ENCODE measurements at places on chromosomes 2 and 18.

- DNase-seq: peak; percentile 60
Measured at GRCh38 chr2:241582328-241582727, 23.8 kb downstream of the BOK start.

DNA sequence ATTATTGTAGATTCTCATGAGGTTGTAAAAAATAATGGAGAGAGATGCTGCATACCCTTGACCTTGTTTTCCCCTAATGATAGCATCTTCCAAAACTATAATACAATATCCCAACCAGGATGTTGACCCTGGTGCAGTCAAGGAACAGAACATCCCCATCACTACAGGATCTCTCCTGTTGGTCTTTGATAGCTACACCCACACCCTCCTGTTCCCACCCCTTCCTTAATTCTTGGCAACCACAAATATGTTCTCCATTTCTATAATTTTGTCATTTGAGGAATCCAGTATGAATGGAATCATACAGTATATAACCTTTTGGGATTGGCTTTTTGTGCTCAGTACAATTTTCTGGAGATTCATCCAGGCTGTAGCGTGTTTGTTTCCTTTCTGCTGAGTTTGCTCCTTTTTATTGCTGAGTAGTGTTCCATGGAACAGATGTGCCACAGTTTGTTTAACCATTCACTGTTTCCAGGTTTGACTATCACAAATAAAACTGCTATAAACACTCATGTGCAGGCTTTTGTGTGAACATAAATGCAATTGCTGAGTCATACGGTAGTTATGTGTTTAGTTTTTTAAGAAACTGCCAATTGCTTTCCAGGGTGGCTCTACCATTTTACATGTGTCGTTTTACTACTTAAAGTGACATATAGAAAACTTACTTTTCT is 22.2 kb downstream of the MCFD2 start:
- DNase-seq: no peak

- DNase-seq: no peak
Measured at GRCh38 chr18:26190506-26190905, 35.7 kb upstream of the TAF4B start.

- peak; percentile 17 for DNase-seq
Measured at GRCh38 chr2:46717344-46718121, 198.1 kb downstream of the MCFD2 start.

GRCh38 chr2:108367561-108368175 is 10.1 kb upstream of the SULT1C4 start:
- DNase-seq: no peak

DNA sequence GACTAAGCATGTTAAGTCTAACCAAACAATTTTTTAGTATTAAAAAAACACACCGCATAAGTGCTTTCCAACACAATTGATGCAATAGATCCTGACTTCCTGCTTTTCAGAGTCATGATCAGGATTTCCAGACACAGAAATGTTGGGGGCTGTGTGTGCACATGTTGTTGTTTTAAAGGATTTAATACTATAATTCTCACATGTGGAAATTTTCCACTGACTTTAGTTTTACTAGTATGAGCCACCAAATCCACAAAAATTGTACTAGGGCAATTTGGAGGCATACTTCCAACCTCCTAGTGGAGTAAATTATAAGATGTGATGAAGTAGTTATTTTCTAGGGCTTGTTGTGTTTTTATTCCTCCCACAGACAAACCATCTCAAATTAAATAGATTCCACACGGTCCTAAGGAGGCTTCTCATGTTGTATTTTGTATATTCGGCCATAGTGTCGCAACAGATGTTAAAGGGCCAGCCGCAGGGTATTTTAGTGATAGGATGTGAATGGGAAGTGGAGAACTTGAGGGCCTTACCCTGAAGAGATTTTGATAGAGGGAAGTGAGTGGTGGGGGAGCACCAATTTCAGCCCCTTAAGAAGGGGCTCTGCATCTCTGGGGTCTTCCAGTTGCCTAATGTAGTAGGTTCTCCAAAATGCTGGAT is 108.9 kb upstream of the KLF7 start:
- no peak for DNase-seq

DNA sequence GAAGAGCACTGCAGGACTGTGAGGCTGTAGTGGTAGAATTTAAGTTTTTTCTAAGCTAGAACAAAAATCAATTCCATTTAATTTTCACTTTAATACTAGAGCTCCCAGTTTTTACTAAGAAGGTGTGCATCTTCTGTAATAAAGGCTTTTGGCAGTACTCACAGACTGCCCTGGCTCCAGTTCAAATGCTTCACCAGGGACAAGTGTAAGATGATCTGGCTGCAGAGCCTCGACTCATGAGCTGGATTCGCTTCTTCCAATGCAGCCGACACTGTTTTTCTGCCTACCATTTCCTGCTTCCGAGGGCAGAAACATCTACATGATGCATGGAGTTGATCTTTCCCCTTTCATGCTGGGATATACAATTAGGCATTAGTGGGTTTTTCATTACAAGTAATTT is 87.0 kb downstream of the FARSB start:
- DNase-seq: no peak

- no peak for DNase-seq
Measured at GRCh38 chr2:205613970-205614559, 68.2 kb upstream of the NRP2 start.

GRCh38 chr2:30979822-30980245 is 158.4 kb downstream of the GALNT14 start:
- no peak for DNase-seq

DNA sequence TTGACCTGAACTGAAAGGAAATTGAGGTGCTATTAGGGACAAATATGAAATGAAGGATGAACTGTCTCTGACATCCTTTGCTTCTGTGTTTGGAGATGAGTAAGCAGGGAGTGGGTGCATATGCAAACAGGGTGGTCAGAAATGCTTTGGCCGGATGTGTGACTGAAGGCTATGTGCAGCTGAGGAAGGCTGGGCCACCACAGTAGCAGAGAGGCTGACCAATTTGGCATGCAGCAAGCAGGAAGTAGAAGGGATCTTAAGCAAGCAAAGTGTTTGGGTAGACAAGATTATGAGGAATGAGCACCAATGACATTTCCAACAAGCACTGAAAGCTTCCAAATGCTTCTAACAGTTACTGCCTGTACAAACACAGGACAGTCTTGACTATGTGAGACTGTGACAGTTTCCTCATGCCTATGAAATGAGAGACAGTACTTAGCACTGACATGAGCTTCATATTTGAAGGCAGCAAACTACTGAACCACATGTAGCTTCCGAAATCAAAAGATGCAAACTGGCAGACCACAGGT is 3.3 kb upstream of the ACTR3 start:
- DNase-seq: peak; percentile 87

GRCh38 chr2:202104286-202104870 is 31.3 kb downstream of the KIAA2012 start:
- peak; percentile 80 for DNase-seq

GRCh38 chr2:163701399-163702195 is 34.2 kb downstream of the FIGN start:
- DNase-seq: no peak

DNA sequence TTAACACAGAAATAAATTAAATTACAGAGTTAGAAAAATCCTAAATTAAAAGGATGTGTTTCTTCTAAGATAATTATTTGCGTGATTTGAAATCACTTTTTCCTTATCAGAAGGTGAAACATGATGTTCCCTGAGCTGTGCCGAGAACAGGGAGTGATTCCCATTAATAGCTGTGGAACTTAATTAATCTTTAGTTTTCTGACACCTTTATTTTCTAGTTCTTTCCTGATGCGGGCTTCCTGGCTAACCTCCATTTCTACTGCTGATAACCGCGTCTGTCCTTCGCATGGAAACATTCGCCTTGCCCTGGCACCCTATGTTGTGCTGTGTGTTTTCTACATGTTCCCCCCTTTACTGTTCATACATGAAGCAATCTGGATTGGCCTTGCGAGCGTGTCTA is 172.9 kb downstream of the FAM210A start:
- no peak for DNase-seq

DNA sequence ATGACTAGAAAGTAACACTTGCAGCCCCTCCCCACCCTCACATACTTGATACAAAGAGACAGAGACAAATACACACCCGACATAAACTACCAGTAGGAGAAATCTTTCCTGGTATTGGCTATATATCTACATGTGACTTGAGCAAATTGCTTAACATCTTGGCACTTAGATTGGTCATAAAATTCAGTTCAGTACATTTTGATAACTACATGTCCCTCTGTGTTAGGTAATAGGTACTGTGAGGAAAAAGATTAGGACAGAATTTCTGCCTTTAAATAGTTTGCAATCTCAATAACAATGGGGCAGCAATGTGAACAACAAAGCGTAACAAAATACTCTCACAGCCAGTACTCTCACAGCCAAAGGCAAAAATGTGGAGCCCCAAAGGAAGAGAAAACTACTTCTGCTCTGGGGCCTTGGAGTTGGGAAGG is 670.0 kb upstream of the ACVR2A start:
- no peak for DNase-seq

GRCh38 chr2:79129804-79130203 is 9.5 kb downstream of the REG1A start:
- DNase-seq: no peak

GRCh38 chr2:190716176-190716807 is 67.4 kb downstream of the NAB1 start:
- DNase-seq: no peak

DNA sequence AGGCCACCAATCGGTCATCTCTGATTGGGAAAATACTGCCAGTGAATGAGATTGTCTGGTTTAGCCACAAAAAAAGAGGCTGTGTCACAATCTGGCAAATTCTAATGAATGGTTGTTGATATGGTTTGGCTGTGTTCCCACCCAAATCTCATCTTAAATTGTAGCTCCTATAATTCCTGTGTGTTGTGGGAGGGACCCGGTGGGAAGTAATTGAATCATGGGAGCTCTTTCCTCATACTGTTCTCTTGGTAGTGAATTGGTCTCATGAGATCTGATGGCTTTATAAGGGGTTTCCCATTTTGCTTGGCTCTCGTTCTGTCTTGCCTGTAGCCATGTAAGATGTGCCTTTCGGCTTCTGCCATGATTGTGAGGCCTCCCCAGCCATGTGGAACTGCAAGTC is 838.3 kb downstream of the SLC4A3 start:
- no peak for DNase-seq

DNA sequence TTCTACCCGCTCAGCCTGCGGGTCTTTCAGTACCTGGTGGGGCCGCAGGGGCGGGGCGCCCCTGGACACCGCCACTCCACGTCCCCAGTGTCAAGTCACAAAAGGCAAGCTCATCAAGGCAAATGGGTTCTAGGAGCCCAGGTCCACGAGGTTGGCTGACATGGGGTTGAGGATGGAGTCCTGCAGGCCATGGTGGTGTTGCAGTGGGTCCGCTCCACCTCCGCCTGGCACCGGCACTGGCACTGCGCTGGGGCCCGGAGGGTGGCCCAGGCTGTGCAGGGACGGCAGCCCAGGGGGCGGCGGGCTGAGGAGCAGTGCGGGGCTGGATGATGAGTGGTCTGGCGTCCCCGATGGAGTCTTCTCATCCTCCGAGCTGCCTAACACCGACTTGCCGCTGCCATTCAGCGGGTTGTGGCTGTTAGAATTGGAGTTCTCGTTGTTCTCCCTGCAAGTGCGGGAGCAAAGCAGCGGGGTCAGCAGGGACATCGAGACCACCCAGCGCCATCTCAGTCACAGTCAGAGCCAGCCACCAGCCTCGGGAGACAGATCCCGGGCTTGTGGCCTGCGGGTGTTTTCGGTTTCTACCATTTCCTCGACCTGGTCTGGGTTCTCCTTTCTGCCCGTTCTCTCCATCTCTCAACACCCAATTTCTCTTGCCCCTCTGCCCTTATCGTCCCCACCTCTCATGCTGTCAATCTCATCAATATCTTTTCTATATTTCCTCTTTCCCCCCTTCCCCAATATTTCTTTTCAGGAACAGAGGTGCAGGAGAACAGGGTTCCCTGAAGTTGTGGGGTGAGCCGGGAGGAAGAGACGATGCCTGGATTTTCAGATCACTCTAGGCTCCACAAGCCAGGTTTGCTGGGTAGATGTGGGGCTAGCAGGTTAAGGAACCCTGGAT is 3.0 kb downstream of the SIX2 start:
- peak; percentile 85 for DNase-seq

DNA sequence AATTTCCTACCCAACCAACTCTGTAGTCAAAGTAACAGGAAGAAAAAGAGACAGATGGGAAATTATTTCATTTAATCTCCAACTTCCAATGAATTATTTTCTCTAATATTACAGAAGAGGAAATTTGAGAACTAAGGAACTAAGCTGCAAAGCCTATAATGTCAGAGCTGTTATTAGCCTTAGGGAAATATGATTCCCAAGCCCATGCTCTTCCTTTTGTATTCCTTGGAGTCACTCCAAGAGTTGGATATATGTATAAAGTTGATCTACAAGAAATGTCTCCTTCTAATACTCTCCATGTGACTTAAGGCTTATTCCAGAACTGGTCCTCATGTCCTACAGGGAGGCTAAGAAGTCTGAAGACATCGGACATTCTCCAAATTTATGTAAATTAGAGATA is 31.6 kb upstream of the VWC2L start:
- DNase-seq: no peak

- DNase-seq: no peak
Measured at GRCh38 chr18:54257015-54257414, 12.3 kb upstream of the POLI start.

DNA sequence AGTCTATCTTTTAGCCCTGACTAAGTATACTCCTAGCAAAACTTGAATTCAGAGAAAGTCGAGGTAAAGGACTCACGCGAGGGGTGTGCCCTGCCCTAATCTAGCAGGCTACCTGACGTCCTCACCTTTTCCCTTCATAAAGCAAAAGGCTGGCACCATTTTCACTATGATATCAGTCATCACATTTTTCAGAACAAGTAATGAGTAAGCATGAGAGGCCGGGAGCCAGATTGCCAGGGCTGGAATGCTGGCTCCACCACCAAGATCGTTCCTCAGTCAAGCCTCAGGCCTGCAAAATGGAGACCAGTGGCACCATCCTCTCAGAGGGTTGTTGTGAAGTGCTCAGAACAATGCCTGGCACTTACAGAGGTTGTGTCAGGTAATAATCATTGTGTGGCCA is 18.7 kb upstream of the NCKAP5 start:
- peak; percentile 62 for DNase-seq

DNA sequence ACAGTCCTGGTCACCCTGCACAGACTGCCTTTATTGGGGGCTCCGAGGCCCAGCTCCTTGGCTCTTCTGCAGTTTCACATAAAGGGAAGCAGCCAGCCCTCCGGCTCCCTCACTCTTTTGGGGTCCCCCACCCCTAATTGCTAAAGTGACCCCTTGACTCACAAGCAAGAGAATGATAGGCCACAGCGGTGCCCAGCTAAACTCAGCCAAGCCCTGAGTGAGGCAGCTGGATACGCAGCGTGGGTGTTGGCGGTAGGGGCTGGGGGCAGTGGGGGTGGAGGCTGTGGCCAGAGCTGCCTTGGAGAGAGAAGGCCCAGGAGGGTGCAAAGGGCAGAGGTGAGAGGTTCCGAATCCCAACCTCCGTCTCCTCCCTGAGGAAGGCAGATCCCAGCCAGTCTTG is 25.5 kb upstream of the ALPP start:
- DNase-seq: peak; percentile 68

GRCh38 chr2:157559061-157559460 is 69.6 kb downstream of the ACVR1C start:
- peak; percentile 56 for DNase-seq
